ENCODE measurements at places on chromosomes 5 and 9. TPM values are rescaled to one million over a fixed set of nuclear protein-coding genes. Genes with fewer than 3 reads are reported as not detected.

The SLC6A7 gene
- total RNA-seq: not detected

The PCDHAC2 gene
- 0.14 TPM for total RNA-seq

The SPATA6L gene
- 0.43 TPM for total RNA-seq

The PPIC gene
- total RNA-seq: 100 TPM

The GPX3 gene
- total RNA-seq: 35.2 TPM

The WASHC1 gene
- 6.8 TPM for total RNA-seq

The PSD2 gene
- total RNA-seq: under 0.01 TPM

The HRCT1 gene
- total RNA-seq: 0.14 TPM

The STC2 gene
- 582 TPM for total RNA-seq

The HTR1A gene
- not detected for total RNA-seq

The IL13 gene
- total RNA-seq: not detected

The NUDT12 gene
- 9.2 TPM for total RNA-seq

The CACNA1B gene
- under 0.01 TPM for total RNA-seq

The PCDHGA6 gene
- 3.2 TPM for total RNA-seq

The SPATA31D4 gene
- total RNA-seq: not detected

The DIRAS2 gene
- 6.7 TPM for total RNA-seq

The PCDHGA9 gene
- 3.1 TPM for total RNA-seq

The C5 gene
- 4.5 TPM for total RNA-seq

The BNIP1 gene
- 22.0 TPM for total RNA-seq

The RBM27 gene
- 23.0 TPM for total RNA-seq

The CCDC152 gene
- 1.6 TPM for total RNA-seq

The DRD1 gene
- under 0.01 TPM for total RNA-seq

The PCDHB4 gene
- total RNA-seq: 0.14 TPM

The ADGRD2 gene
- total RNA-seq: not detected

The PDGFRB gene
- total RNA-seq: 121 TPM

The FGF1 gene
- total RNA-seq: 0.92 TPM

The NUTM2F gene
- not detected for total RNA-seq

The OR1Q1 gene
- not detected for total RNA-seq

The IL9 gene
- total RNA-seq: not detected
